ENCODE measurements at places on chromosomes 6 and 20.

DNA sequence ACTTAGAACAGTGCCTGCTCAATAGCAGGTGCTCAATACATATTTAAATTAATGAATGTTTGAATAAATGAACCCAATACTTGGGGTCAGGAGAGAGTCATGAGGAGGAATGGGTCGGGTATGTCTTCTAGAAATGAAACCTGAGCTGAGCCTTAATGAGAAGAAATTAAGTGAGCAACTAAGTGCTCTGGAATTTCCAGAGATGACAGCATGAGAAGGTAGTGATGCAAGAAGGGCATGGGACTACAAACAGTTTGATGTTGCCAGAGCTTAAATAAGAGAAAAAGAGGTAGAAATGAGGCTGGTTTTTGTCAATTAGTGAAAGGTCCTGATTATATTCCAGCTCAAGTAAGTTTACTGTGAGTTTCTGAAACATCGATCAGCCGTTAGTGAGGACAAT is 82.9 kb downstream of the PDE10A start:
- DNase-seq = no peak

GRCh38 chr6:170051229-170052172 is 239.4 kb downstream of the DLL1 start:
- no peak for DNase-seq

GRCh38 chr20:40698281-40698680 is 9.2 kb upstream of the MAFB start:
- DNase-seq = no peak

DNA sequence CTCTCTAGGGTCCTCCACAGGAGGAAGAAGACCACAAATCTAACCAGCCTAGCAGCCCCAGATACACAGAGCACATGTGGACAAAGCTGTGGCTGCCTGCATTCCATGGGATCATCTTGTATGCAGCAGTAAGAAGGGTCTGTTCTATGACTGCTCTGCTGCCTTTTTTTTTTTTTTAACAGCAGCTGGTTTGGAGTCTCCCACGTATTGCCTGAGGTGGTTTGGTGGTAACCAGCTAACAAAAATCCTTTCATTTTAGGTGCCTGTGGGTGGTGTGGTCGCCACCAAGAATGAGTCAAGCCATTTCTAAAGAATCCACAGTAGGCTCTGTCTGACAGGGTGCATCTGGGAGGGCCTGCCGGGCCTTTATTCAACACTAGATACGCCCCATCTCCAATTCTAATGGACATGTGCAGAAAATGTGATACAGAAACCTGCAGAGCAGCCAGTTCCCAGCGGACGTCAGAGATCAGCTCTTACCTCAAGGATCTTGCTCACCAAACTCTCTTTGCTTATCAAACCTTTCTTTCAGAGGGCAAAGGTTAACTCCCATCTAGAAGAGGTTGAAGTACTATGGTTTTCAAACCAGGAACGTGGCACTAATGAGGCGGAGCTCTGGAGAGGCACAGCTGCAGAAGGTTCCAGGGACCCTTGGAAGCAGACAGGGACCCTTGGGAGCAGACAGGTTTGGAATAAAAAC is 32.0 kb downstream of the GNAS-AS1 start:
- DNase-seq = no peak

- peak; percentile 29 for DNase-seq
Observed at GRCh38 chr20:37095108-37095598, 644 bp downstream of the RBL1 start.

DNA sequence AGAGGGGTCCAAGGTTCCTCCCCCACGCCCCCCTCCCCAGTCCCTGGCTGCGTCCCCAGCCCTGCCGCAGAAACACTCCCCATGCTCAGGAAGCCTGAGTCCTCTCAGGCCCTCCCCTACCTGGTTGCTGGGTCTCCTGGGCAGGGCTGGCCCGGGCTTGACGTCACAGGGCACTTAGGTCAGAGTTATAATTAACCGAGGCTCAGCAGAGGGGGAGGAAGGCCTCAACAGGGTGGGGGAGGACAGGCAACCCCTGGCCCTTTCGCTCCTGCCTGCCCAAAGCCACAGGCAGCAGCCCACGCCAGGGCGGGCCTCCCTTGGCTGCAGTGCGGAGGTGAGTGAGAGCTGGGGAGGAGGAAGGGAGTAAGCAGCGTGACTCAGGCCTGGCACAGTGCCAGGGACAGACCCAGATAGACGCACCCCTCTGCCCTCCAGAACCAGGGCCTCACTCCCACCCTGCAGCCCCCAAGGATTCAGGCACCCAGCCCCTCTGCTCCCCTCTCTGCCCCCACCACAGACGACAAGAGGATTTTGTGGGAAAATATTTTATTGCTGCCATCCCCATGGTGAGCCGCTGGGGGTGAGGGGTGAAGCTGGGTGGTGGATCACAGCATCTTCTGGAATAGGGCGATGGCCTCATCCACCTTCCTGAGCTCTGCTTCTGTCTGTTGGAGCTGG is at the start of gene VWA7:
Gene VWA7, minus strand, starts transcription at position 340 of the 678 bp plus-strand sequence. CDS start 549 bp downstream, outside the sequence.
- DNase-seq = peak; percentile 98

GRCh38 chr20:22020201-22020600 is 314.7 kb downstream of the PAX1 start:
- no peak for DNase-seq

- peak; percentile 17 for DNase-seq
Observed at GRCh38 chr20:34579191-34579978, 20.9 kb downstream of the MAP1LC3A start.

DNA sequence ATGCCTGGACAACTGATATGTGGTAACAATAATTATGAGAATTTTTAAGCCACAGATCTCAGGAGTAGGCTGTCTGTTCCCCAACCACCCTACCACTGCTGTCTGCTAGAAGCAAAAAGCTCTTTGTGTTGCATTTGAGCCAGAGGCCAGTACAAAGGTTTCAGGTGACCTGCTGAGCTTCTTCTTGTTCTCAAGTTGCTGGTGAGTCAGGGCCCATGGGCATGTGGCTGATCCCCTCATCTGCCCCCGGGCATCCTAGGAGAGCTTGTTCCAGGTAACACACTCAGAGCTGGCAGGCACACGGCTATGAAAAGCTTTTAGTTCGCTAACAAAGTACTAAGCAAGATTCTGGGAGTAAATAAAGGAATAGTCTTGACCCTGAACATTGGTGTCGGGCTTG is 285.3 kb downstream of the CDC5L start:
- DNase-seq = no peak

GRCh38 chr6:31172973-31173384 is 2.5 kb upstream of the POU5F1 start:
- DNase-seq = no peak

GRCh38 chr20:50865591-50865990 is 65.6 kb downstream of the ADNP start:
- no peak for DNase-seq

DNA sequence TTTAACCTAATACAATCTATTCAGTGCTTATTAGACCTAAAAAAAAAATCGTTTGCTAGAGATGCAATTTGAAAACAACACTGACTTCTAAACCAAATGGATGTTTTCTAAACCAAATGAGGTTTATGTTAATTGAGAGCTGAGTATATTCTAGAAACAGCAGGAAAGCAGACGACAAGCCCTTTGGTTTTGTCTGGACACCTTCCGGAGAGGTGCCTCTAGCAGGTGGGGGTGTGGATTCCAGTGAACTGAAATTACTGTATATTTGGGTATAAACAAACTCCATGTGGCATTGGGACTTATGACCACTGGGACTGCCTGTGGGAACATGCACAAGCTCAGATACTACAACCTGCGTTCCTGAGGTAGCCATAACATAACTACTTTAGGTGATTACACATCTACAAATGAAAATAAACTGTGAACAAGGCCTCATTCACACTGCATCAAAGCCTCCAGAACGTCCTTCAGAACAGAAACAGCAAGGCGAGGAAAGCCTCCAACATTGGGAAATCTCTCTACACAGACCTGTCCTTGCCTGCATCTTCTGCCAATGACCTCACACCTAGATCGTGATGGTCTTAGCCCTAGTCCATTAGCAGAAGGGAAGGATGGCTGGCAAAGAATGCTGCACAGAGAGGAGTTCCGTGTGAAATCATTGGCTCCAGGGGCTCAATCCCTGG is 206.8 kb upstream of the FOXQ1 start:
- DNase-seq = no peak

GRCh38 chr6:55277646-55278045 is 49.6 kb upstream of the GFRAL start:
- no peak for DNase-seq

- DNase-seq = peak; percentile 19
Observed at GRCh38 chr6:6230286-6230685, 90.2 kb downstream of the F13A1 start.

DNA sequence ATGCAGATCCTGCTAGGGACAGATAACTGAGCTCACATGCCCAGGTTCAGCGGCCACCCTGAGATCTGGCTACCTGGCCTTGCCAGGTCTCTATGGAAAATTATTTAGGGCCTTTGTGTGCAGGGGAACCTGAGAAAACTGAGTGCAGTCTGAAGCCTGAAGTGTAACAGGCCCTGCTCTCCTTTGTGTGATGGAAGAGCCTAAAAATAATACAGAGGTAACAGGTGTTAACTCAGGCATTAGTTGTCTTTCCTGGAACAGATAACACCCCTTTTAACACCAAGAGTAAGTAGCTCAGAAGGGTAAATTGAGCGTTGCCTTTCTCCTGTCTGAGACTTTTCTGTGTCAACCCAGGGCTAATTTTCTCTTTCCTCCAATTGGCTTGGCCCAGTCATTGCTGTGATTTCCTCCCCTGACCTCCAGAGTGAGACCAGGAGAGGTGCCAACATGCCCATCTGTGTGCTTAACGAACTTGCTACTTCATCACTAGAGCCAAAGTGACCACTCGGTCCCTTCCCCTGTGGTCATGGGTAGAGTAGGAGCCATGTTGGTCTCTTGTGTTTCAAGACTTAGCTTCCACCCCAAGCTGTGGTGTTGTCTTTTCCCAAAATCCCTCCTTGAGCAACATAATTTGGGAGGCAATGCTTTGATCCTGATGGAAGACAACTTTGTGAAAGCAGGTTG is 304.4 kb upstream of the JAG1 start:
- no peak for DNase-seq

DNA sequence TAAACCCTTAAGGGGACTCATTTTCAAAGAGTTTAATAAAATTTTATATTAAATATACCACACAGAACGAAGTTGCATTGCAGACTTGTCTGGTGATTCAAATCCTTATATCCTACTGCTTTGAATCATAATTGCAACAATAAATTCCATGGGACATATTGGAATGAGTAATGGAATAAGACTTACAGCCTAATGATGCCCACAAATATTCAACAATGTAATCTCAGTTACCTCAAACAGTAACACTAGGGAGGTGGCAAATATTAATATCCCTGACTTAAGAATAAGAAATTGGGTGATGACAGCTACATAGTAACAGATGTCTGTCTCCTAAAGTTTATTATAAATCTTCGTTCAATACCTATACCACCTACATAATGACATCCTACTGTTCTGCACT is 52.6 kb downstream of the BMP5 start:
- no peak for DNase-seq

- DNase-seq = no peak
Observed at GRCh38 chr6:24501914-24502313, 7.1 kb downstream of the ALDH5A1 start.

- no peak for DNase-seq
Observed at GRCh38 chr20:52261792-52262191, 70.2 kb upstream of the ZFP64 start.

- DNase-seq = no peak
Observed at GRCh38 chr6:16929809-16930208, 168.5 kb upstream of the ATXN1 start.

DNA sequence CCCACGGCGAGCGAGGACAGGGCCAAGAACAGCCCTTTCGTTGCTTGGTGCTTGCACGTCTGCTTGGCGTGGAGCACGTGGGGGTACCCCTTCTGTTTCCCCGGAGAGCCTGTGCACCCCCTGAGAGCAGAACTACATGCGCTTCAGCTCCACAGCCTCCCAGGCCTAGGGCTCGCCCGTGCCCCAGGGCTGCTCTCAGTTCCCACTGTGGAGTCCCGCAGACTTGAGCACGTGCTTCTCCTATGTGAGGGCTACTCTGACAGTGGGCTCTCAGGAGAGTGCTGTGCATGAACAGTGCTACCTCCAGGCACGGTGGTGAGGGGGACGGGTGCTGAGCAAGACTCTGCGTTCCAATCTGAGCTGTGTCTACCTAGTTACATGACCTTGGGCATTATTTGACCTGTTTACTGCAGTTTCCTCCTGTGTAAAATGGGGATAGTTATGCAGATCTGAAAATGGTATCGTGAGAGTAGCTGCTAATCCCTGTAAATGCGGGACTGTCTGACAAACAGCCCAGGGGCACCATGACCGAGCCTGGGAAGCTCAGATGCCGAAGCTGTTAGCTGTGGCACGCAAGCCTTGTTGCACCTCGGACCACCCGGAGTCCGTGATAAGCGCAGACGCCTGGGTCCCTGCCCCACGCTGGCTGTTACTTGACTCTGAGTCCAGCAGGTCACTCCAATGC is 82.4 kb downstream of the IRF4 start:
- no peak for DNase-seq

DNA sequence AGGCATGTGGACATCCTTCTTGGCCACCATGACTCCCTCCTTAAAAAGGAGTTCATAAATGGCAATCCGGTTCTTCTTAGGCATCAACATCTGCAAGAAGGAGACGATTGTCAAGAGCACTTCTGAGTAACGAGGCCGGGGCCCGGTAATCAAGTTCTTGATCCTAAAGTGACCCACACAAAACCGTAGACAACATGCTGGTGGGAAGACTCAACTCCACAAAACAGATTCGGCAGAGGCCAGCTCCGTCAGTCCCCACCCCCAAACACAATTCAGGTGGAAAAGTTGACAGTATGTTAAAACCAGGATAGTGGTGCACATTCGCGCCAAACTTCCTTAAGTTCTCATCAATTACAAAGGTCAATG is 754 bp downstream of the RPS10 start:
- DNase-seq = no peak

DNA sequence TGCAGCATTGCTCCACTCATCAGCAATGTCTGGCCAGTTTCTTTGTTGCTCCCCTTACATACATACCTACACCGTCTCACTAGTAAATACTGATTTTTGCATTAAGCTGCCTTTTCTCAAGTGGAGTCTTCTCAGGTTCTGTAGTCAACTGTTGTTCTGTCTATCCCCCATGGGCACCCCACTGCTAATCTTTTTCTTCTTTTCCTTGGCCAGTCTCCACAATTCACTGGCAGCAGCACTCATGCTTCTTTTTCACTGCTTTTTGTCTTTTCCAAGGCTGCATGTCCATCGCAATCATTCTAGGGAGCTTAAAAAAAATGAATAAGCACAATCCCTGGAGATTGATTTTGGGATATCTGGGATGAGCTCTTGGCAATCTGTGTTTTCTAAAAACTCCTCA is 10.3 kb upstream of the ERVFRD-1 start:
- no peak for DNase-seq

DNA sequence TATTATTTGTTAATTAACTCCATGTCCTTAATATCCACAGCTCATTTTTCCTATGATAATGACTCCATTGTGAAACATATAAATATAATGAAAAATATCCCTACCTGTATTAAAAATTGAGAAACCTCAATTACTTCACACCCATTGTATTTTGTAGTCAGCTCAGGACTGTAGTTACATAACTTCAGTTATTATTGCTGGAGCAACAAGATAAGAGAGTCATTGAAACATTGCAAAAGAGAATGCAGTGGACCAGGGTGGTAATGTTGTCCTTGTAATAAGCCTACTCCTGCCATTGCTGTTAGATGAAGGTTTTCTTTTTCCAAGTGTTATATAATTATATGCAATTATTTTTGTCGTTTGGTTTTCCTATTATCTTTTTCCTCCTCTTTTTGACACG is 184.4 kb downstream of the PRL start:
- DNase-seq = no peak

All from K562 (cell line).